NCI-H345 (cell line): ENCODE measurements at places on chromosomes 2 and 18.

DNA sequence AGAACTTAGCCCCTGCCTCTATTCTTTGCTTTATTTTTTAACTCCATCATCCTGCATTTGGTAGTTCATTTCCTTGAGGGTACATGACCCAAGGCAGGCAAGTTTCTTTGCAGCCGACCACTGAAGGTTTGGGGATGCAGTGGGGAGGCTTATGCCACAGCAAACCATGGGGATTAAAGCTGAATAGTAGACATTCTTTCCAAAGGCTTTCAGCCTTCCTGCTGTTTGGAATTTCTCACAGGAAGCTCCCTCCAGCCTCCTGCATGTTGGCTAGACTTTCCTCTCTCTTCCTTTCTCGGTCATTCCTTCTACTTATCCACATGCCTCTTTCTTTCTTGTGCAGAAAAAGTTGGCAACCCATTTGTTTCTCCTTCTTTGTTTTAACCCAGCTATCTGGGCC lies 77.3 kb downstream of the SOCS6 start:
- no peak for DNase-seq

DNA sequence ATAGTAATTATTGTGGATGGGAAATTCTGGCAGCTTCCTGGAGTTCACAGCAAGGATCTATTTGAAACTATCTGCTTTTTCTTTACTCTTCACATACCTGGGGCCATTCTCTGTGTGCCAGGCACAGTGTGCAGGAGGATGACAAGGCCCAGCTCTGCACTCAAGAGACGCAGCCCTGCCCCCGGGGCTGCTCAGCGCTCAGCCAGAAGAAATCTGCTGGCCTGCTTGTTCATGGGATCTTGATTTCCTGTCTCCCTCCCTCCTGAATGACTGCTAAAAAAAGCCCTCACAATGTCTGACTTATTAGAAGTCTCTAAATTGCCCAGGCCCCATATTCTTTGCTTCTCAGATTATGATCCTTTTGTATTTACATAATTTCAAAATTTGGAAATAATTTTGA lies 210.9 kb downstream of the DCDC2C start:
- peak; percentile 34 for DNase-seq

- DNase-seq: peak; percentile 71
Measured at GRCh38 chr2:128536925-128537620, 218.4 kb upstream of the HS6ST1 start.

DNA sequence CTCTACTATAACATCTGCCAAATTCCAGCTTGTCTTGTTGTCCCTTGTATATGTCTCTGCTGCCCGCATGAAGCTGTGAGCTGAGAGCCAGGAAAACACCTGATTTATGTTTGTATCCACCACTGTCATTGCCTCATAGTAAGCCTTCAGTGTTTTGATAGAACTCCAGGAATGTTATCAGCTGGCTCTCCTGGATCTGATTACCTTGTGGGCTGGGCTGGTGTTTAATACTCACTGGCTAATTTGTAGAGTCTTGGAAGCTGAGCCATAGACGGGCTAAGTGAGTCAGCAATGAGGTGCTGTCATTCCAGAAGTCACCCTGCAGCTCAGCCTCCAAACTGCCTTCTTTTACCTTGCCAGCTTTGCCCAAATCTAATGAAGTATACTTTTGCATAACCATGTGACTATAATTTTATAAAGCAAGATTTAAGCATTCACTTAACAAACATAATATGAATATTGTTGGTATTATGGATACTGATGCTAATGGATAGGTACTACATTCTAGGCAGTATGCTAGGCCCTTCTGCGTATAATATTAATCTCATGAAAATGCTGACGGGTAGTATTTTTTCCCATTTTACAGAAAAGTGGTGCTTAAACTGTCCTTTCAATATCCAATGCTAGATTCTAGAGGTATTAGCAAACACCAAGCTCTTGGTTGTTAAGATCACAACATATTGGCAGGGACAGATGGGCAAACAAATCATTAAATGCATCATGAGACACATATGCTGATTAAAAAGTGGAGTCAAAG lies 62.7 kb upstream of the GATA6 start:
- no peak for DNase-seq

GRCh38 chr2:112614201-112614840 lies 29.9 kb downstream of the CHCHD5 start:
- no peak for DNase-seq

- DNase-seq: no peak
Measured at GRCh38 chr2:180985771-180986395, 5.5 kb downstream of the UBE2E3 start.

- no peak for DNase-seq
Measured at GRCh38 chr2:119950966-119951365, 61.9 kb upstream of the EPB41L5 start.

DNA sequence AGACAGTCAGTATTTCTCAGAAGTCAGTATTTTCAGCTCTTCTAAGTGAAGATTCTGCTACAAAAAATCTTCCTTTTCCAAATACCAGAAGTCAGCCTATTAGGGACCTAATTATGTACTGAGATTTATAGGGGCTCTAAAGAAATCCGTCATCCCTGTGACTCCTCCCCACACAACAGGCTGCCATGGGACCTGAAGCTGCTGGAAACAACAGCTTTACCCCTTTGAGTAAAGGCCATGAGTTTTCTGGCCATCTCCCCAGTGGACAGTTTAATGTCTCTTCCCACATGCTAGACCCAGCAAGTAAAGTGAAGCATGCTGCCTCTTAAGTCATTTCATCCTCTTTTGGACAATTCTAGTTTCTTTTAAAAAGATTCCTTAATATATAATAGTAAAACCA lies 255.7 kb upstream of the ACVR2A start:
- no peak for DNase-seq

GRCh38 chr18:75618146-75618545 lies 190.6 kb upstream of the SMIM21 start:
- DNase-seq: no peak

DNA sequence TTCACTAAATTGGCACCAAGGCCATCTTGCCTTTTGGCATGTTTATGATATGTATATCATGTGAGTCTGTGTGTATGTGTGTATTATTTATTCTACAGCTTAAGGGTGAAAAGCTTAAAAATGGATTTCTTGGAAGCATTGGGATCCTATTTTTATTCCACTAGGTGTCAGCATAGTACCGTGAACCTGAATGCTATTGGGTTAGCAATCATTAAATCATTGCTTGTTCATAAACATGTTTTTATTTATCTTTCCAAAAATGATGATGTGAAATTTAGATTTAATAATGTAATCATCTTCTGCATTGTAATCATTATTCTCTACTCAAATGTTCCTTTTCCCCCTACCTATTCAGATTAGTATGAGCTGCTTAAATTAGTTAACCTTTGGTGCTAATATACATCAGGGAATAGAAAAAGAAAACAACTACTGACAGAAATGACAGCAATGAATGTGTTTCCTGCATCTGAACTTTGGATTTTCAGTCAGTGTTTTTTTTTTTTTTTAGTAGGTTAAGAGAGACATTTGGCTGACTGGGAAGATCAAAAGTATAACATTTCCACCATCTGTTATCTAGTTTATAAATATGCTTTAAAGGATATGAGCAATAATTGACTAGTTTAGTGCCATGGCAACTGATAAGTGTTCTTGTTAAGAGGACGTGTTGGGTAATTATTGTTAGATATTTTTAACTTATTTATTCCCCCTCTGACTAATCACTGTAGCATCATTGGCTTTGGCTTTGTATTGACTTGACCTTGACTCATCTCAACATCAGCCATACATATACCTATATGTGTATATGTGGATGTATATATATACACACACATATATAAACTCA lies 14.1 kb upstream of the ZSWIM2 start:
- DNase-seq: peak; percentile 35

- no peak for DNase-seq
Measured at GRCh38 chr2:39549718-39550464, 112.8 kb upstream of the MAP4K3 start.

DNA sequence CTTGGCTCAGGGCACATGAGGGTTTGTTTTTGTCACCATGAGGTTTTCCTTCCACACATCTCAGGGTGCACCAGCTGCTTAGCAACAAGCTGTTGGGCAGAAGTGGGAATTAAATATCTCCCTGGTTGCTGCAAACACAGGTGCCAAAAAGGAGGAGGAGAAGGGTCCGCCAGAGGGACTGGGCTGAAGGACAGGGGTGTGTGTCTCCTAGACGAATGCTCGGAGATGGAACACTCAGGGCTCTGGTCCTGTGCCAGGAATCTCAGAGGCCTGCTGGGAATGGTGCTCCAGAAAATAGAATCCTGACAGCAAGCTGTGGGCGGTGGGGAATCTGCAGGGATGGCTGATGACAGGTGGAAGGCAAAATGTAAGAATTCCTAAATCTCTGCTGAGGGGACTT lies 94.5 kb downstream of the VSNL1 start:
- DNase-seq: peak; percentile 61

GRCh38 chr2:88729061-88729745 lies 37.7 kb downstream of the RPIA start:
- DNase-seq: no peak

- no peak for DNase-seq
Measured at GRCh38 chr2:236612737-236613136, 43.1 kb downstream of the ACKR3 start.

DNA sequence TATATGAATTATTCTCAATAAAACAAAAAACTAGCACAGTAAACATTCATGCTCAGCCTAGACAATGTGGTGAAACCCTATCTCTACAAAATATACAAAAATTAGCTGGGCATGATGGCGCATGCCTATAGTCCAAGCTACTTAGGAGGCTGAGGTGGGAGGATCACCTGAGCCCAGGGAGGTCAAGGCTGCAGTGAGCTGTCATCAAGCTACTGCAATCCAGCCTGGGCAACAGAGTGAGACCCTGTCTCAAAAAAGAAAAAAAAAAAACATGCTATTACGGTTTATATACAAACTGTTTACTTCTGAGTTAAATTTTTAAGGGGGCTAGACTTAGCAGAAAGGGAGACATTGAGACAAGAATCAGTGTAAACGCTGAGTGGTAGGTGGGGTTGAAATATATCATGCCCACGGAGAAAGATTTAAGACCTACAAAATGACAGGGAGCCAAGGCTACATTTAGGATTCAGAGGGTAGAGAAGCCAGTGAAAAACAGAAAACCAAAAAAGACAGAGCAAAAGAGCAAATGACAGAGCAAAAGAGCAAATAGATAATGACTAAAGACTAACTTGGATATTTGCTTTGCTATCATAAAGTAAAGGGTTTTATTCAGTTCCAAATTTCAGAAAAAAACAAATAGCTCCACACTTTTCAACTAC lies 7.5 kb downstream of the TTC32 start:
- DNase-seq: no peak

DNA sequence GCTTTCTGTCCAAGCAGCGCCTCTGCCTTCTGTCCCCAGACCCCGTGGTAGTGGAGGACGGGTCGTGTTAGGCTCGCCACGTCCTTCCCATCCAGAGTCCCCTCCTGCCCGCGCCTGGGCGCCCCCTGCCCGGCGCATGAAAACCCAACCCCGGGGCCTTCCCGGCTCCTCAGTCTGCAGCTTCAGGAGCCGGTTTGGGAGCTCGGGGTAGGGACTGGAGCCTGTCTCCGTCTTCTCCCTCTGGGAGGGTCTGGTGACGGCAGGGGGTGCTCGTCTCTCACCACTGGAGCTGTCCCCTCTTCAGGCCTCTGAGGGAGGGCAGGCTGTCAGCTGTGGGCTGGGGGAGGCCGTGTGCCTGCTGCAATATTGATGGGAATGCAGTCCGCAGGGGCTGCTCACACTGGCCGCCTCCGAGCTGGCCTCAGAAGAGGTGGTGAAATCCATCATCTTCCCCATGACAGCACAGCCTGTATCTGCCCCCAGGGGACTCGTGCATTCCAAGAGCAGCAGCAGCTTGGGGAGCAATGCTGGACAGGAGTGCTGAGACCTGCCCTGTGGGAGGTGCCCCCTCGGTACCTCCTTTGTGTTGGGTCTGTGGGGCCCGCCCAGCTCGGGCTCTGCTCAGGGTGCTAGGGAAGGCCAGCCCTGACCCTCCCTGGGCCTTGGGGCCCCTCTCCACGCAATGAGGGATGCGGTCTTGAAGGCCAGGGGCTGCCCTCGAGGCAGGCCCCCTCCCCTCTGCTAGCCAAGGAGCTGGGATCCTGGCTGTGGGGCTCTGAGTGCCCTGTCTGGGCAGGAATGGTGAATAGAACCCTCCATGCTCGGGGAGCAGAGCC lies 17.8 kb upstream of the KLHL30 start:
- DNase-seq: no peak

DNA sequence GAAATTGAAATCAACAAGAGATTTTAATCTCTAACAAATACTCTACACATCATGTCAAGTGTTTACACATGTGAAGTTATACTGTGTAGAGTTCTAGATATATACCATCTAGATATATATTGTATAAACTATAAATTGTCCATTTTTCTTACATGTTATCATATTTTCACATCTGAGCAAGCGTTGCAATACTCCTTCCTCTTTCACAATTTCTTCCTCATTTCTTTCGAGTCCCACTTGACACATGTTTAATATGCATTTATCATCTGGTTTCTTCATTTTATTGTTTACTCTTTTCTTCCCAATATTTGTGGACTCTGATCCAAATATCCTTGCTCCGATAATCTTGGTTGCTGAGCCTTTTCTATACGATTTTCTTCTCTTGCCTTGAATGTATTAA lies 50.2 kb downstream of the UNC80 start:
- no peak for DNase-seq

DNA sequence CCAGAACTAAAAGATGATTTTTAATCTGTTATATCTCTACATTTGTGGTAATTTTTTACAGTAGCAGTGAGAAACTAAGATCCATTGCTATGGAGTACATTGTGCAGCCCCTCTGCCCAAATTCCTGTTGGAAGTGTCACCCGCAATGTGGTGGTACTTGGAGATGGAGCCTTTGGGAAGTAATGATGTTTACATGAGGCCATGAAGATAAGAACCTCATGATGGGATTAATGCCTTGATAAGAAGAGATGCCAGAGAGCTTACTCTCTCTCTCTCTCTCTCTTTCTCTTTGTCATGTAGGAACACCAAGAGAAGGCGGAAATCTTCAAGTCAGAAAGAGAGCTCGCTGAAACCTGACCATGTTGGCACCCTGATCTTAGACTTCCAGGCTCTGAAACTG lies 535.4 kb downstream of the PID1 start:
- DNase-seq: no peak

DNA sequence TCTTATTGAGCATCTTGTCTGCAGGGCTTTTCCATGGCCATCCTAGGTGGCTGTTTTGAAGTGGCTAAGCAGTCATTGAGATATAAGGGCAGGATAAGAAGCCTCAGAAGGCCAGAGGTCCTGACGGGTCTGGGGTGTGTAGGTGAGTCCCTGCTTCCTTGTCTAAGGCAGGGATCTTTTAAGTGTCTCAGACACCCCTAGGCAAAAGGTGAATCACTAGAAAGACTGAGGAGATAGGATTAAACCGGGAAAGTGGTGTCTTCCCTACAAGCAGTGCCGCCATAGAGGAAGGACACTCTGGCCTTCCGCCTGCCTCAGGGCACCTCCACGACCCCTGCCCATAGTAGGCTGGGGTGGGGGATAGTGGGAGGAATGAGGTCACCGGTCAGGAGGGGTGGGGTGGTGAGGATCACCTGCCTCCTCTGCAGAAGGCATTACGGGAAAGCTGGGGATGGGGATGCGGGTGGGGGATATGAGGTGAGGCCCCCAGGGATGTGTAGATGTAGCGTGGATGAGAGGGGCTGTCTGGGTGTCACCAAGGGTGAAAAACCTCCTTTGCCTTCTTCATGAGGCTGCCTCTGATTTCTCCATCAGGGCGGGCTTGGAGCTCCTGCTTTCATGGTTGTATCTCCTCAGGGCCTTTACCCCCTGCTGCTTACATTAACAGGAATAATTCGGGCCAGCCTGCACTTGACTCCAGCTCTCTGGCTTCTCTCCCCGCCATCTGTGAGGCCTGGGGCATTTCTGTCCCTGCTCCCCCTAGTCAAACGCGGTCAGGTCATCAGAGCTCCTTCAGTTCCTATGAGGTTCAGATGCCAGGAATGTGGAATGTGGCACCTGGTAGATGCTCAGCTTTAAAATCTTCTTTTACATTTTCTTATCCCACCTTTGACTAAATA lies 244.0 kb downstream of the DYSF start:
- DNase-seq: no peak
